Forelimb muscle (tissue), 1 donor: ENCODE measurements at places on chromosomes 3 and 15. TPM values are rescaled to one million over a fixed set of nuclear protein-coding genes. Genes with fewer than 3 reads are reported as not detected.

Gene P2RY14
- polyA plus RNA-seq: 1.4 TPM

Gene ENTPD3
- polyA plus RNA-seq: 0.46 TPM

DNA sequence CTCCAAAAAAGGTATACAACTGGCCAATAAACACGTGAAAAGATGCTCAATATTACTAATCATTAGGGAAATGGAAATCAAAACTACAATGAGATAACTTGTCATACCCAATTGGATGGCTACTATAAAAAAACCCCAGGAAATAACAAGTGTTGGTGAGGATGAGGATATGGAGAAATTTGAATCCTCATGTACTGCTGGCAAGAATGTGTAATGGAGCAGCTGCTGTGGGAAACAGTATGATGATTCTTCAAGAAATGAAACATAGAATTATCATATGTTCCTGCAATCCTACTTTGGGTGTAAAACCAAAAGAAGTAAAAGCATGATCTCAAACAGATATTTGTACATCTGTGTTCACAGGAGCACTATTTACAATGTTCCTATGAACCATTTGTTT, 67.4 kb downstream of the RPLP1 start:
- DNase-seq: no peak

Gene CLDN11
- 1.7 TPM for polyA plus RNA-seq

- peak; percentile 16 for DNase-seq
Observed at GRCh38 chr3:119588112-119588511, 8.8 kb downstream of the ADPRH start.

GRCh38 chr3:140342668-140343067, 335.2 kb upstream of the TRIM42 start:
- no peak for DNase-seq

DNA sequence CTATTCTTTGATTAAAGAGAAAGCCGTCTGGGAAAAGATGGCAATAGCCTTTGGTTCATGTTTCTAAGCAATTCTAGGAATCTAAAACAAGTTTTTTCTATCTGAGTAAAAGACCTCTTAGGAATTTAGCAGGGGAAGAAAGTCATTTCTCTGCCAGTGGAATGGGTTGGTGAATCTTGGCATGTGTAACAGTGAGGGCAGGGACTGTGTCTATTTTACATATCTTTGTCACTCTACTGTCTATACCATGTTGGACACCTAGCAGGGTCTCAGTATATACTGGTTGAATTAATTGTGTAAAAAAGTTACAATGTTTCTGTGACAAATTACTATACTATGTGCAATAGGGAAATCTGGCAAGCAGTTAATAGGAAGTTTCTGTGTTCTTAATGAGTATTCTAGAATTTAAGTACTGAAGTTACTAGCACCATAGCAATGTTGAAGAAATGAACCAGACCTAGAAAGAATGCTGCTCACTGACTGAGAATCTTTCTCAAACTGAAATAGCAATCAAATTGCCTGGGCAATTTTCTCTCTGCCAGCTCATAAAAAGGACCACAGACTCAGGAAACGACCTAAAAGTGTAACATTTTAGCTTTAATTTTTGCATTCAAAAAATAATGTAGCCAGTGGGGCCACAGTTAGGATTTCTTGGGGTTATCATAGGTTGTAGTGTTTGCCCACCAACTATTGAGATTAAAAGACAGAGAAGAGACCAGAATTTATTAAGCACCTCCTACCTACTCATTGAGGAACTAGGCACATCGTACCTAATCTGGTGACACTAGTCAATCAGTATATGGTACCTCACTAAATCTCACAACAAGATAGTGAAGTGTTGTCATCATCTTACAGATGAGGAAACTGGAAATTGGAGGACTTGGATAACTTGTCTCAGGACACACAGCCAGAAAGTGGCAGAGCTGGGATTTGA, 56.2 kb upstream of the LEKR1 start:
- DNase-seq: no peak

Gene CEP19
- polyA plus RNA-seq: 1.6 TPM
